ENCODE measurements at places on chromosomes 3 and 15.
A peak's percentile ranks its signal among the peaks of the same experiment; 100 is the strongest.

- DNase-seq: no peak
These were observed 32.2 kb upstream of the LYZL4 start for GRCh38 chr3:42442640-42443039.

GRCh38 chr3:187739094-187739560 lies 6.1 kb downstream of the BCL6 start:
- no peak for DNase-seq

GRCh38 chr3:110995461-110996231 lies 76.0 kb upstream of the NECTIN3 start:
- peak; percentile 68 for DNase-seq

DNA sequence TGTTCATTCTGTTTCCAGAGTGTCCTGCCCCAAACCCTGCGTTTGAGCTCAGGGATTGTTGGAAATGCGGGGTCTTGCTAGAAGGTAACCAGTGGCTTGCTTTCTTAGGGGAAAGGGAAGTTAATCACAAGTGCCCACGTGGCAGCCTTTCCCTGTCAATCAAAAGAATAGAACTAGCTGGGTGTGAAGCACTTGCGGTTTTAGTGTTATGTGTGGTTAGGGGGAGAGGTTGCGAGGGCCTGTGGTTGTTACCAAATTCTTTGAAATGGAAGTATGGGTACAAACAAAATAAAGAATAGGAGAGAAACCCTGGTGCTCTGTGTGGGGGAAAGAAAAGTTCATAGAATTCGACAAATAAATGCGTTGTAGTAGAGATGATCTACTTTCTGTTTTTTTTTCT lies 67.6 kb downstream of the FNDC3B start:
- no peak for DNase-seq

- no peak for DNase-seq
These were observed 13.3 kb upstream of the LRRC15 start for GRCh38 chr3:194382892-194383223.

DNA sequence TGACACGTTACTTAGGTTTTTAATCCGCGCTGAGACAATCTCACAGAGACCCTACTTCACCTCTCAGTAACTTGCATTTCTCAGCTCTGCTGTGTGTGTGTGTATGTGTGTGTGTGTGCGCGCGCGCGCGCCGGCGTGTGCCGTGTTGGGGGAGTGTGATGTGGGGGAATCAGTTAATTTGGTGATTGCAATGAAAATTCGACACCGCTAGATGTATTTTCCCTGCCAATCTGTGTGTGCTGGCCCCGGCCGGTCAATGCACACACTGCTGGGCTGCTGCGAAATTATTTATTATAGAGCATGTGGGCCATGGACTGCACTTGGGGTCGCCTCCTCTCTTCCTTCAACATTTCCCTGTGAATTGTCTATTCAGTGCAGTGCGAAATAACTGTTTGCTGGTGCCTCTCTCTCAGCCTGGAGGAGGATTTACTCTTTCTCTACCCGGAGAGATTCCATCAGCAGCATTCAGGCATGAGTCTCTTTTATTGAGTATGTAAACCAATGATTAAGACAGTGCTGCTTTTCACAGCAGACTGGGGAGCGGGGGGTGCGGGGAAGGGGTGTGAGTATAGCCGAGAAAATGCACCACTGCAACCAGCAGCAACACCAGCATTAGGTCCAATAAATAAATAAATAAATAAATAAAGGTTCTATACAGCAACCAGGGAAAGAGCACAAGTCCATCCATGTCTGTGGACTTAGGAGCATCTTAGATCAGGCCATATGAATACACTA lies 2.9 kb downstream of the CADM2 start:
- no peak for DNase-seq

- no peak for DNase-seq
These were observed 665 bp downstream of the GLB1 start for GRCh38 chr3:33096093-33096868.

GRCh38 chr15:74613953-74614743 lies 1.5 kb upstream of the CLK3 start:
- DNase-seq: no peak

DNA sequence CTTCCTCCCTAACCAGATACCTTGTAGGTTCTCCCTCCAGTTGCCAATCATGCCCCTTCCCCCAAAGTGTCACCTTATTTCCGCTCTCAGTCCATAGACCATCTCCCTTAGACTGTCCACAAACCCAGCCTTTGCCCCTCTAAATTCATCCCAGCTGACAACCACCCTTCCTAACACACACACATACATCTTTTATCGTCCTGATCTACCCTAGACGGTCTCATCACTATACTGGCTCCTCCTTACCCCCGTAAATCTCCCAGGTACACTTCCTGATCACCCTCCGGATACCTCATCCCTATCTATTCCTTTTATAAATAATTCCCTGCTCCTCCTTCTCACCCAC lies 828 bp downstream of the THOC7 start:
- no peak for DNase-seq

DNA sequence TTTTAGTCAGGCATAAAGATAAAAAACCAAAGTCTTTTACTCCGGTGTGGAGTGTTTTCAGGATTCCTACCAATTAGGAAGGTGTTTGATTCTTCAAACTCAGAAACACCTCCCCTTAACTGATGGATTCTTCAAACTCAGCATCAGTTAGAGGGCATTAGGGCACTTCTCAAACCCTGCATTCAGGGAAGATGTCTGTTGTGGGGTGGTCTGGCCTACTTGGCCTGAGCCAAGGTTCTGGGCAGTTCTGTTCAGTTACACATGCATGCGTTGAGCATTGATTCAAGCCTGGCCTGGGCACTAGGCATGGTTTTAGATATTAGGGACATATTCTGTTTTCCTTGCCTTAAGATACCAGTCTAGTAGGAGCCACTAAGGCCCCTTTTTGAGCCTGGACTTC lies 1.0 kb downstream of the HGD start:
- no peak for DNase-seq

DNA sequence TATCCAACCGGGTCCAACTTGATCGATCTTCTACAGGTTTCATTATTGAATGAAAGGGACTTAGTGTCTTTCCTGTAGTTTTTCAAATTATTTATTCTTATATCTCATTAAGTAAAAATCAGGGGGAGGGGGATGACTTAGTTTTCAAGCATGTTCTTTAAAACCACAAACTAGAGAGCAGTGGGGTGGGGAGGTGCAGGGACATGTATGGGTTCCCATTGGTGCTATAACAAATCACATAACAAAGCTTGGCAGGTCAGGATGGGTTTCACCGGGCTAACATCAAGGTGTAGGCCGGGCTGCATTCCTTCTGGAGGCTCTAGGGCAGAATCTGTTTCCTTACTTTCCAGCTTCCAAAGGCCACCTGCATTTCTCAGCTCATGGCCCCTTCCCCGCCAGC lies 32.7 kb downstream of the CCNL1 start:
- no peak for DNase-seq

DNA sequence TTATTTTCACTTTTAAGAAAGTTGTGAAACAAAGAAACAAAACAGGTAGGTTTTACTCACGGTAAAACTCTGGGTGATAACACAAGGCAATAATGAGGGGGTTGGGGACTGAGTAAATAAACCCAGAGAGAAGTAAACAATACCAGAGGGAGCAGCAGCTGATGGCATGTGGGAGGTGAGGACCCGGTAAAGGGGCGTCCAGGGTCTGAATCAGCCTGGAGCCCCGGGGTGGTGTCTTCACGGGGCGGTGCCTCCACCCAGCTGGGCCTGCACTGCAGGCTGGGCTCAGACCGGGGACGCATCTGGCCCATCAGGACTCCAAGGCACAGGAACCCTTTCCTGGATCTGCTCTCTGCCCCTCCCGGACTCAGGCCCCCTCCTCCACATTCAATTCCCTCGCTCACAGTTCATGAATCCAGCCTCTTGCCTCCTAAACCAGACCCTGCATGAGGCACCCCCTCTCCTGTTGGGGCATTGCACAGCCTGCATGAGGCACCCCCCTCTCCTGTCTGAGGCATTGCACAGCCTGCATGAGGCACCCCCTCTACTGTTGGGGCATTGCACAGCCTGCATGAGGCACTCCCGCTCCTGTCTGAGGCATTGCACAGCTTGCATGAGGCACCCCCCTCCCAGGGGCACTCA lies 73.9 kb upstream of the MFGE8 start:
- DNase-seq: no peak

DNA sequence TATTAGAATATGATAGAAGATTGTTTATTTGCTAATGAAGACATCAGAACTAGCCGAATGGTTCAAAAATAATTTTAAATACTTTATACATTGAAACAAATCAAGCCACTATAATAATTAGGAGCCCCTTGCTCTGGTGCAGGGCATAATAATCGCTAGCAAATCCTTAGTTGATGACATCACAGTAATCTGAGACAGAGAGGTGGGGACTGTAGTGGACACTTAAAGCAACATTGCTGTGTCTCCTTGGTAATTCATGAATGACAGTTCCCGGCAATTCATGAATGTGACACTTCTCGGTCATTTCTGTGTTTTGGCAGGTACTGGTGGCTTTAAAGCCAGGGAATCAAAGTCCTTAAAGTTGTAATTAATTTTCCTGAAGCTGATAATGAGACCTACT lies 114.3 kb downstream of the PPM1L start:
- no peak for DNase-seq

- DNase-seq: no peak
These were observed 22.8 kb downstream of the AMOTL2 start for GRCh38 chr3:134351427-134351826.

GRCh38 chr3:69807674-69808073 lies 68.4 kb downstream of the MITF start:
- no peak for DNase-seq

- peak; percentile 17 for DNase-seq
These were observed 33.2 kb upstream of the GOLGA8B start for GRCh38 chr15:34616613-34617012.
